Mucosa of descending colon (tissue), 3 donors: ENCODE measurements at places on chromosomes 5 and 9.

DNA sequence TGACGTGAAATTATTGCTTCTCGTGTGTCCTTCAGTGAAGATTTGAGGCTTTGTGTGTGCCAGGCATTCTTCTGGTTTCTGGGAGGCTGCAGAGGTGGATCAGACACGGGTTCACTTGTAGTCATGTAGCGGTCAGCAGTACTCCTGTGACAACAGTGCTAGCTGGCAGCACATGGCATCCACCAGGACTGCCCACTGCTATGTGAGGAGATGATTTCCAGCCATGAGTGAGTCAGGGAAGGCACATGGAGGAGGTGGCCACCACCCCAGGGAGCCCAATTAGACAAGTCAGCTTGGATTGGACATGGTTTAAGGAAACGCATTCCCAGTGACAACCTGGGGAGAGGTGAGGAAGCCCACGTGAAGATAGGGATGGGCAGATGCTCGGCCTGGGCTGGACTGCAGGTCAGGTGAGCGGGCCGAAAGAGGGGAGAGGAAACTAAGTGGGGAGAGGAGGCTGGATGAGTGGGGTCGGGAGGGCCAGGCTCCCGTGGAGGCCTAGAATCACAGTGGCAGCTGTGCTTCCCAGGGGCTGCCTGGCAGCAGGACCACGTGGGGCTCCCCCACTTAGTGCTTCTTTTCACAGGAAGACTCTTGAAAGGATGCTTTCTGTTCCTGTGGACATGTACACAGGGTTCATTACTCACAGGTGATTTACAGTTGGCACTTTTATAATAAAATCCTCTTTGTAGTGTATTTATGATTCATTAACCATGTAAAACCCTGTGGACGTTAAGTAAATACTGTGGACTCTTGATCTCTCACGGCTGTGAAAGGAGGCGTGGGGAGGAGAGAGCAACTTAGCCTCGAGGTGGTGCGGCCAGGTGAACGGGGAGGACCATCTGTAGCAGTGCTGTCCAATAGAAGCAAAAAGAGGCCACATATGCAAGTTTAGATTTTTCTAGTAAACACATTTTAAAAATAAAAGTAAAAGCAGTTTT lies 80.0 kb upstream of the OTULINL start:
- no peak for DNase-seq

DNA sequence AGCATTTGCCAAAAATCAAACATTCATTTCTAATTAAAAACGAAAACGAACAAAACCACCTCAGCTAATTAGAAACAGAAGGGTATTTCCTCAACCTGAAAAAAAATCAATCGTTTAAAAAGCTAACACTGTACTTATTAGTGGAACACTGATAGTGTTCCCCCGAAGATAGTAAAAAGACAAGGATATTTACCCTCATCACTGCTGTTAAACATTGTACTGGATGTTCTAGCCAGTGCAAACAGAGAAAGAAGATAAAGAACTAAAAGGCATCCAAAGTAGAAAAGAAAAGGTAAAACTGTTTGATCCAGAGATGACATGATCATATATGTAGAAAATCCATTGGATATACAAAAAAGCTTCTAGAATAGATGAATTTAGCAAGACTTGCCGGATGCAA lies 508.3 kb downstream of the DMRTA1 start:
- no peak for DNase-seq

GRCh38 chr9:2023532-2023931 lies 8.4 kb downstream of the SMARCA2 start:
- no peak for DNase-seq

GRCh38 chr9:74415995-74416394 lies 81.1 kb upstream of the RORB start:
- DNase-seq, result no peak

GRCh38 chr9:84481231-84481630 lies 140.7 kb upstream of the SLC28A3 start:
- DNase-seq, result no peak

DNA sequence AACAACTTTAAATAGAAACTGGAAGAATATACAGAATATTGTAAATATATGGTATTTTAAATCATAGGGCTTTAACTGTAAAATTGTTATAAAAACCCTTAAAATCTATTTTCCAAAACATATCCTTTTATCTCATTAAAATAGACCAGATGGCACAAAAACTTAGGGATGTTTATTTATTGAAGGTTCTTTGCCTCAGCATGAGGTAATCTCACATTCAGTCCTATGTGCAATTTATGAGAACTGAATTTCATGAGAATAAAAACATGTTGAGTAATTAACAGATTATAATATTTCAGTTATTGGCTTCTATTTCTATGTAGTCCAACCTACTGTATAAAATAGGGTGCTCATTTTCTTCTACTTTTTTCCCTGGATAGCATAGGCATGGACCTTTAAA lies 329.2 kb upstream of the PRR16 start:
- DNase-seq, result no peak

DNA sequence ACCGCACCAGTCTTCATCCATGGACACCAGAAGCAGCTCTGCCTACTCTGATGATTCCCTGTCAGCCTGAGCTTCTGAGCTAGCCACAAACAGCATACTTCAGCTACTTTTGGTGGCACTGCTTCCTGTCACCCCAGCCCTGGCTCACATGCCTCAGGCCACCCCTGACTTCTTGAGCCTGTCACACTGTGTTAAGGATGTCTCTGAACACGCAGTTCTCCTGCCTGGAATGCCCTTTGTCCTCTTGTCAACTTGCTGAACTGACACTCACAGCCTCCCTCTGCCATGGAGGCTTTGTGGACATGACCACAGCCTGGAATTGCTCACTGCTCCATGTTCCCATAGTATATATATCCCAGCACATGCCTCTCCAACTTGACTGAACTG lies 7.2 kb downstream of the MACROH2A1 start:
- DNase-seq, result no peak

GRCh38 chr5:9094582-9094981 lies 451.3 kb downstream of the SEMA5A start:
- DNase-seq, result no peak

DNA sequence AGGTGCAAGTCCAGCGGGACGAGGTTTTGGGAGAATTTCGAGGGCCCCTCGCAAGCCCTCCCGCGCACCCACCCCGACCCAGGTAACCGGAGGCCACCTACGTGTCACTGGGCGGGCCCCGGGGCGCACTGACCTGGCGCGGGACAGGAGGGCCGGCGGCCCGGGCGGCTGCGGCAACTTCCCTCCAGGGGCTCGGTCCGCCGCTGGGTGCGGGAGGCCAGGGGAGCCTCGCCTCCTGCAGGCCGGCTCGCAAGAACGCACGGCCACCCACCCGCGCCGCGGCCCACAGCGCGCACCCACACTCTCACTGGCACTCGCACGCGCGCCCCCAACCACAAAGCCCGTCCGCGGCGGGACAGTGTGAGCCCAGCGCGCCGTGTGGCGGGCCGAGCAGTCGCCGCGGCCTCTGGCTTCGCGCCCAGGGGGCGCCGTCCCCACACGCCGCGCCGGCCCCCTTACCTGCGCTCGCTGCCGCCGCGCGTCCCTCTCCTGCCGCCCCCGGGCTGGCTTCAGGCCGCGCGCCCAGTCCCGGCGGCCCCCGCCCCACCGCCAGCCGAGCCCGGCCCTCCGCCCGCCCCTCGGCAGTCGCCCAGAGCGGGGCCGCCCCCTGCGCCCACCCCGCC lies 451 bp downstream of the LPAR1 start:
- peak; percentile 68 for DNase-seq

GRCh38 chr9:32490601-32491000 lies 35.4 kb downstream of the RIGI start:
- no peak for DNase-seq

- no peak for DNase-seq
Observed at GRCh38 chr9:93120846-93121315, 13.2 kb downstream of the NINJ1 start.

DNA sequence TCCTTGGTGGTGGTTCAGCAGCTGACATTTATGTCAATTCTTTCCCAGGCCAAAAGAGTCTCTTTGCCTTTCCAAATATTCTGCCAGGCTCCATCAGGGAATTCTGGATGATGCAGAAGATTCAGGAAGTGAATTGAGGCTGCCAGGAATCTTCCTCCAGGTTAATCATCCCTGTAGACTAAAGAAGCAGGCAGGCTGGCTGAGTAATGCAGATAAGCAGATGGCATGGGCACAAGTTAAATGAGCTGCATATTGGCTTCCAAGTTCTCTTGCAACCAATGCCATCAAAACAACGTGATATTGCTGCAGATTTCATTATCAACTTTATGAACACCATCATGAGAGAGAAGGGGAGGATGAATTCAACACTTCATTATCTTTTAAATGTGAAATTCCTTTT lies 324.5 kb downstream of the KCNN2 start:
- DNase-seq, result no peak

GRCh38 chr9:100472268-100472667 lies 681 bp upstream of the TMEFF1 start:
- no peak for DNase-seq

DNA sequence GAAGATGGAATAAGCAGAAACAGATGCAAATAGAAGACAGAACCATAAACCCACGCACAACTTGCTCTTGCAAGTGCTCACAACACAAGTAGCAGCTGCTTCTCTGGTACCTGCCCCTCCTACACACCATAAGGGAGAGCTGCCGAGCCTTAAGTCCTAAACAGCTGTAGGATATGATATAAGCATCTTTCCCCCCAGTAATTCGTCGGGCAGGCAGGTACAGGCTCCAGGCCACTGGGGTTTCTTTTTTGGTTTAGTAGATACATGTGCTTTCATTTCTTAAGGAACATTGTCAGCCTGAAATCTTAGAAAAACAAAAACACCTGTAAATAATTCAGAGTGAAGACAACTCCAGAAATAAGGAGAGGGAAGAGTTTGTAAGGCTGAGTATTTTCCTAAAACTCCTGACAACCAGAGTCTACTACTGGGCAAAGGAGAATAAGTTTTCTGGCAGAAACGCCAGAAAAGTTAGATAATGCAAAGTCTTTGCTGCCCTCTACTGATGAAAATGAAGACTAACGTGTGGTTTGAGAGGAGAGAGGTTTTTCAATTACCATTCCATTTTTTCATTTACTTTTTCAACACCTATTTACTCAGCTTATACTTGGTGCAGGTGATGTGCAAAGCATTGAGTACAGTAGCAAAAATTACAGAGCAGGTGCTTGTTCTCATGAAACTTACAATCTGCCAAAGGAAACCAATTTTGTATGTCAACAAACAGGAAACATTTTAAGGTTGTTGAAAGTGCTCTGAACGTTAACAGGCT lies 20.1 kb upstream of the TCERG1 start:
- no peak for DNase-seq

DNA sequence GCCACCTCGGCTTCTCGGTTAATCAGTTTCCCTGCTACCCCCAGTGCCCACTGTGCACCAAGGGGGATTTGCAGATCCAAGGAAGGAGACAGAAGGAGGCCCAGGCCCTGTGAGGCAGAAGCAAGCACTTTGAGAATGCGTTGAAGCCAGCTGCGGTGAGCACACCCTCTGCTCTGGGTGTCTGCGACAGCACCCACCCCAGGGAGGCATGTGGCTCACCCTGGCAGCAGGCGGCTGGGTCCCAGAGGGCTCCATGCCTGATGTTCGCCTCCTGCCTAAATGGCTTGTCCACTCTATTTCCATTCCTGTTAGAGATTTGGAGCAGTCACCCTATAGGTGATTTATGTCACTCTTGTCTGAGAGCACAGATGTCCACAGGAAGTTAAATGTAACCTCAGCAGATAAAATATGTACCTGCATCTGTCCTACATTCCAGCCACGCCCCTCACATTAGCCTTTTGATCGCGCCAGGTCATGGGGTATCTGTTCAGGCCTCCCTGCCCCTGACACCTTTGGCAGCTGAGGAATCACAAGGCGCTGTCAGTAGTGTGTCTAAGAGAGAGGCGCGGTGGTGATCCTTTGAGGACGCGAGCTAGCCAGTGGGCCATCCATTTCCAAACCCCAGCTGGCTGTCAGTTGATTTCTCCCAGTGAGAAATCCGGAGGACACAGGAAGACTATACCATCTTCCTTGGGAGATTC lies 28.1 kb downstream of the PTGES2 start:
- DNase-seq, result peak; percentile 55

DNA sequence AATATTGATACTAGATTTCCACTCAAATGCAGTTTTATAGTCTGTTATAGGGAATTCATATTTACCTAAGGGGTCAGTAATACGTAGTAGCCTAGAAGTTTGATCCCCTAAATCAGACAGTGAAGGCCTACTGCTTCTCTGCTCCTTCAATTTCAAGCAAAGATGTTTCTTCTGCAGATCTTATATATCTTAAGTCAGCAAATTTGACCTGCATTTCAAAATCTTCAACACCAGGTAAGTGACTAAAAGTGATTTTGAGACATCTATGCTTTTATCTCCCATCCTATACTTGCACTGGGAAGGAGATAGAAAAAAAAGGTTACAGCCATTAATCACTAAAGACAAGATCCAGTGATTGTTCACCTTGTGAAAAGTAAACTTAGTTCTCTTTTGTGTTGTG lies 363.9 kb downstream of the PTPRD start:
- no peak for DNase-seq
